ENCODE measurements at places on chromosomes 4 and X.
A peak's percentile ranks its signal among the peaks of the same experiment; 100 is the strongest.

- DNase-seq, result peak; percentile 67
Measured at GRCh38 chr4:34046580-34046979, 2197.7 kb downstream of the ARAP2 start.

GRCh38 chr4:156966836-156967235 is 4.8 kb downstream of the PDGFC start:
- DNase-seq, result no peak

DNA sequence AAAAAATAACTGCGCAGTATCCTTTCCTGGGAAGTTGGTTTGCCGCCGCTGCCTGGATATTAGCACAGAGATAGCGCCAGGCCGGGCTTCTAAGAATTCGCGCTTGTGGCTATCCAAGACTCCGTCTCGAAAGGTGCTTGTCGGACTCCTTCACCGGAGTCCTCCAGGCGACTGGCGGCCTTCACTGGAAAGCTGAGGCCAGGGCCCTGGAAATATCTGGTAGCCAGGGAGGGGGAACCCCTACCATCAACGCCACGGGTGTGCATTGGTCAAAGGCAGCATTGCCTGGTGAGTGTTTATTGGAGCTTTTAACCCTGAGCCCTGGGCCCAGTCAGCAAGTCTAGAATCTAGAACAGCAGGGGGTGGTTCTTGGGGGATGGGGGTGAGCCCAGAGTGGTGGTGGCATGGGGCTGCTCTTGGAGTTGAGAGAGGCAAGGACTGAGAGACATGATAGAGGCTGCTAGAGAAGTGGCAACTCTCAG is 577 bp upstream of the PIM2 start:
- no peak for DNase-seq

- no peak for DNase-seq
Measured at GRCh38 chrX:123298026-123298425, 113.9 kb downstream of the GRIA3 start.

- DNase-seq, result no peak
Measured at GRCh38 chr4:136369073-136369472, 1163.2 kb downstream of the PCDH18 start.

GRCh38 chr4:10677796-10678497 is 6.6 kb downstream of the CLNK start:
- DNase-seq, result no peak

DNA sequence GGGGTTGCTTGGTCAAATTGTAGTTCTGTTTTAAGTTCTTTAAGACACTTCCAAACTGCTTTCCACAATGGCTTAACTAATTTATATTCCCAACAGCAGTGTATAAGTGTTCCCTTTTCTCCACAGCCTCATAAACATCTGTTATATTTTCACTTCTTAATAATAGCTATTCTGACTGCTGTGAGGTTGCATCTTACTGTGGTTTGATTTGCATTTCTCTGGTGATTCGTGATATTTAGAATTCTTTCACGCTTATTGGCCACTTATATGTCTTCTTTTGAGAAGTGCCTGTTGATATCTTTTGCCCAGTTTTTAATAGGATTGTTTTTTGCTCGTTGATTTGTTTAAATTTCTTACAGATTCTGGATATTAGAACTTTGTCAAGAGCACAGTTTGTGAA is 278.6 kb upstream of the ITM2A start:
- DNase-seq, result no peak

- no peak for DNase-seq
Measured at GRCh38 chr4:168723569-168723968, 226.7 kb downstream of the PALLD start.

DNA sequence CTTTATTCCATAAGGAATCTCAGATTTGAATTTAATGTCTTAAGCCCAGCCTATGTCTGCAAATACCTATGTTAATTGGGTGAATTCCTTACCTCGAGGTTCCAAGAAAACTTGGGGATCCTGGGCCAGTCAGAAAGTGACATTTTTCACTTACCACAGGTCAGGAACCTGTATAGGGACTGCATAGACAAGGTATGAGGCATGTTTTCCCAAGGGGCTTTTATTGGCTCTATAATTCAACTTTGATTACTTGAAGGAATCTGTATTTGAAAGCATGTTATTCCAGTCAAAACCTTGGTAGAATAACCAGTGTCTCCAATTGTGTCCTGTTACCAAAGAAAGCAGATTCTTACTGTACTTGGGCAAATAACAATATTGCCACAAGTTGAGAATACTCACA is 8.5 kb upstream of the MPP1 start:
- DNase-seq, result no peak

- DNase-seq, result no peak
Measured at GRCh38 chr4:5198656-5199541, 147.6 kb downstream of the STK32B start.

GRCh38 chrX:71949363-71949762 is 38.7 kb downstream of the NHSL2 start:
- no peak for DNase-seq

GRCh38 chrX:21905313-21905712 is 35.2 kb upstream of the SMS start:
- DNase-seq, result no peak

DNA sequence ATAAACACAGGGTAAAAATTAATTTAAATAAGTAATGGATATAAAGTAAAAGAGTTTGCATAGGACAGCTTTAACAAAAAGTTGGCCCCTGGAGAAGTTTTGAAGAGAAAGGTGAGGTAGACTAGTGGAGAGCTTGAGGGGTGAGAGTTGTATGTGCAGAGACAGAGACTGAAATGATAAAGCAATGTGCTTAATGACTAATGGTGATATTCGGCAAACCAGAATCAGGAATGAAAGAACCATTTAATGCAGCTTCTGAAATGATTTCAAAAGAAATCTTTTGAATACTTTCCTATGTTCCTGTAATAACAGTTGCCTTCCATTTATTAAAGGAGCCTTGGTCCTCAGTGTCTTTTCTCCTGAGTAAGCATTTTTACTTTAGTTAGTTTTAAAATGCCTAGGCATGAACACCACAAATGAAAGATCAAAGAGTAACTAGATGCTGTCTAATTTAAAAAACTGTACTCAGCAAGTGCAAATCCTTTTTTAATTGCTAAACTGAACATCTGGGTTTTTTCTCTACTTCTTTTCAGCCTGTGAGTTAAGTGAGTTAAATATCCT is 28.5 kb downstream of the CAMK2D start:
- no peak for DNase-seq

GRCh38 chrX:85992811-85993229 is 54.5 kb downstream of the CHM start:
- no peak for DNase-seq

Data from SW 1271 (cell line).